Femur (tissue), 1 donor: ENCODE measurements at places on chromosomes 1 and 21.

DNA sequence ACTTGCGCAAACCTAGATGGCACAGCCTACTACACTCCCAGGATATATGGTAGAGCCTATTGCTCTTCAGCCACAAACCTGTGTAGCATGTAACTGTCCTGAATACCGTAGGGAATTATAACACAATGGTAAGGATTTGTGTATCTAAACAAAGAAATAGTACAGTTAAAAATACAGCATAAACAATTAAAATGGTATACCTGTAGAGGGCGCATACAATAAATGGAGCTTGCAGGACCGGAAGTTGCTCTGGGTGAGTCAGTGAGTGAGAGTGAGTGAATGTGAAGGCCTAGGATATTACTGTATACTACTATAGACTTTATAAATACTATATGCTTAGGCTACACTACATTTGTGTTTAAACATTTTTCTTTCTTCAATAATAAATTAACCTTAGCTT lies 99.3 kb downstream of the PLD5 start:
- DNase-seq, result no peak

- DNase-seq, result no peak
Measured at GRCh38 chr1:107829036-107829770, 135.8 kb downstream of the VAV3 start.

- DNase-seq, result no peak
Measured at GRCh38 chr1:153742411-153743142, 14.7 kb downstream of the INTS3 start.

DNA sequence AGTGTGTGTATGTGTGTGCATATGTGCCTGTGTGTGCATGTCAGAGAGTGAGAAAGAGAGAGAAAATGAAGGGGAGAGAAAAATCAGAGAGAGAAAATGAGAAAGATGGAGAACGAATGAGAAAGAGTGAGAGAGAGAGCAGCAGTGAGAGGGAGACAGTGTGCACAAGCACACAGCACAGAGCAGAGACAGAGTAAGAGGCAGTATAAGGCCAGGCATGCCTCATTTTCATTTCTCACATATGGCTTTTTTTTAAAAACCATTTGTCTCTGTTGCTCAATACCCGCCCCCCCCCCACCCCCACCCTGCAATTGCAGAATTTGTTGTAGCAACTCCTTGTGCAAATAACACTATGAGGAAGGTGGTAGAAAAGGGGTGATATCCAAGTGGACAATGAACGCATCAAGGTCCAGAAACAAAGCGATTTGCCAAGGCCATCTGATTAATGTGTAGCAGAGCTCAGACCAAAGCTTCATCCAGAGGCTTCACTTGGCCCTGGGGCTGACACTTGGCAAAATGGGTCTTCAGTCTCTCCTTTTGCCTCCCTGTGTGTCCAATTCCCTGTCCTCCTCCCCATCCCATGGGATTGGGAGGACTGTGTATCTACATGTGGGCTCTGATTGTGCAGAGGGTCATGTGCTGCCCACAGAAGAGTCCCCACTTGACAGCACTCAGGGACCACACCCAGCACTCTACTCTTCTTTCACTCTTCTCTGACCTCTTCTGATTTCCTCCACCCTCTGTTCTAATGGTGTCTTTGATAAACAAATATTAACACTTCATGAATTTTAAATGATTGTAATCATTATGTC lies 38.9 kb upstream of the HSD3B1 start:
- no peak for DNase-seq

DNA sequence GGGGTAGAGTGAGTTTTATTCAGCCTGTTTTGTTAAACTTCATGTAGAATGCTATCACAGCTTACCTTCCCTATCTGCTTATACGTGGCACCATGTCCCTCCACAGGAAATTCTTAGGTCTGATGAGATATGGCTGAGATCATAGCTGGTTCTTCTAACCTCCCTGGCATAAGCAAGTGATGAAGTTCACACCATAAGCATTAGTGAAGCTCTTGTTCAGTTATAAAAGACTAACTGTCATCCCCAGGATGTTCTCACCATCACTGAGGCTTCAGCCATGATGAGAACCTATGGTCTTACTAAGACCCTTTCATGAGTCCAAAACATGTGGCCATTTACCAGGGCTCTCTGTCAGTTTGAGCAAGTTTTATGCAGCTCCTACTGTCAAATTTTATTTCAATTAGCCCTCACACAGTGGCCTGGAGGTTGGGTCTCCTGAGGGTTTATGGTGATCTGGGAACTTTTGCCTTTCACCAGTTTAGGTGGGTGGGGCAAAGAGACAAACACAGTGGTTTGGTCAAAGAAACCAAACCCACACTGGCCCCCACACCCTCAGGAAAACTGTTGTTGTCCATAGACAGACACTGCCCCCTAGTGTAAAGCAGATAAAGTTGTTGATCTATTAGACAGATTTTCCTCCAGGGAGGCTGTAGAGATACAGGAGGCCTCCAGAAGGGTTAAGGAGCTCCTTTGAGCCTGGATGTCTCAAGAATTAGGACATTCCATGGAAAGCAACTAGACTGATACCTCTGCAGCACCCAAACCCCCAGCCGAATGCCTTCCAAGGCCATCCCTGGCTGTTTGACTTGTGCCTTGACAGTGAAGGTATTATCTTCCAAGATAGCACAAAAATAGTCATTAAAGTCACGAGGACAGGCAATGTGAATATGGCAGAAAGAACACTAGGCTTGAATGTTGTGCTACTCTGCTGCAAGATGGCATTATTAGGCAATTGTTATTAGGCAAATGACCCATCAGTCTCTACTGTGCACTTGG lies 5.0 kb downstream of the SLC22A15 start:
- DNase-seq, result no peak

GRCh38 chr1:15065736-15066135 lies 87.8 kb upstream of the TMEM51 start:
- no peak for DNase-seq

DNA sequence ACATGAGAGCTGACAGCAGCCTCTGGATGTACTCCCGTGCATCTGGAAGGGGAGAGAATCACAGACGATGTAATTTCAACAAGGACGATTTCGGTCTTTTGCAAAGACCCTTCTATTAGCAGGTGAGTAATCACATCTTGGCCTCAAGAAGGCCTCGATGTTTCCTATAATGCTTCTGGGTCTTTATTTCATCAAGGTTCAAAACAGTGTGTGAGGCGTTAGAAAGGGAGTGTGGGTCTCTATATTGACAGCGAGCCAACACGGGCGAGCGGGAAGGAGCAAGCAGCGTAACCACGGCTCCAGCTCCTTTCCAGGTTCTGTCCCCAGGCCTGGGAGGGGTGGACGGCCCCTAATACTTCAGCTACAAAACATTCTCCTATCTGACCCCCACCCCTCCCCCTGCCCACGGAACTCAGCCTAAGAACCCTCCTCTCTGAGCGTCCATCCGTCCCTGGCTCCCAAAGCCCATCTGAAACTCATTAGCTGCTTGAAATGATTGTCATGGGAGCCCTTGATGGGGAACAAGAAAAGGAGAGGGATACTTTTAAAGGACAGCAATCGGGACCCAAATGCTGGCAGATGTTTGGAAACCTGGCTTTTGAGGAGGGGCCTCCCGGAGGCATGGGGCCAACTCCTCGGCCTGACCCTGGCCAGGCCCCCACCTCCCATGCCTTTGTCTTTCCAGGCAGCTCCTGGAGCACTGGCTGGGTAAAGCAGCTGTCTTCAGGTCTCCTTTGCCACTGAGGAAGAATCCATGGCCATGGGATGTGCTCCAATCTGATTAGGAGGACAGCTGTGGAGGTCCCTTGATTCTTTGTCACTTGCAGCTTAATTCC lies 250.8 kb downstream of the FOXD2 start:
- peak; percentile 28 for DNase-seq

- DNase-seq, result no peak
Measured at GRCh38 chr1:248814351-248814750, 11.4 kb downstream of the SH3BP5L start.

- DNase-seq, result peak; percentile 64
Measured at GRCh38 chr1:64471218-64472039, 1.5 kb downstream of the CACHD1 start.

DNA sequence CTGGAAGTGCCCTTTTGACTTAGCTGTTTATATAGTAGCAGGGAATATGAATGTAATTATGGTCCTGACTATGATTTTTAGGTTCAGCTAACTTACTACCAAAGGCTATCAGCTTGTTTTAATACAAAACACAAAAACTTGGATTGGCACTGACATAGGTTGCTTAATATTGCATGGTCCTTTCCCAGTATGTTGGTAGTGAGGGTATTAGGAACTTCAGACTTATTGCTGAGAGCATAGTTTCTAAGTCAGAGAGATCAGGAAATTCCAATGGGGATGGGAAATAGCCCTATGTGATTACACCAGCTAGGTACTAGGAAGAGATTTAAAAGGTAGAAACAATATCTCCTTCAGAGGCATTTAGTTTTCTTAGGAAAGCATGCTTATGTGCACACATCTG lies 7.7 kb downstream of the ARID1A start:
- DNase-seq, result no peak

GRCh38 chr1:116671912-116672311 lies 4.4 kb upstream of the IGSF3 start:
- no peak for DNase-seq

GRCh38 chr1:155976062-155976912 lies 2.1 kb downstream of the ARHGEF2 start:
- DNase-seq, result peak; percentile 84

GRCh38 chr1:172991674-172992400 lies 58.9 kb downstream of the TNFSF18 start:
- DNase-seq, result no peak

DNA sequence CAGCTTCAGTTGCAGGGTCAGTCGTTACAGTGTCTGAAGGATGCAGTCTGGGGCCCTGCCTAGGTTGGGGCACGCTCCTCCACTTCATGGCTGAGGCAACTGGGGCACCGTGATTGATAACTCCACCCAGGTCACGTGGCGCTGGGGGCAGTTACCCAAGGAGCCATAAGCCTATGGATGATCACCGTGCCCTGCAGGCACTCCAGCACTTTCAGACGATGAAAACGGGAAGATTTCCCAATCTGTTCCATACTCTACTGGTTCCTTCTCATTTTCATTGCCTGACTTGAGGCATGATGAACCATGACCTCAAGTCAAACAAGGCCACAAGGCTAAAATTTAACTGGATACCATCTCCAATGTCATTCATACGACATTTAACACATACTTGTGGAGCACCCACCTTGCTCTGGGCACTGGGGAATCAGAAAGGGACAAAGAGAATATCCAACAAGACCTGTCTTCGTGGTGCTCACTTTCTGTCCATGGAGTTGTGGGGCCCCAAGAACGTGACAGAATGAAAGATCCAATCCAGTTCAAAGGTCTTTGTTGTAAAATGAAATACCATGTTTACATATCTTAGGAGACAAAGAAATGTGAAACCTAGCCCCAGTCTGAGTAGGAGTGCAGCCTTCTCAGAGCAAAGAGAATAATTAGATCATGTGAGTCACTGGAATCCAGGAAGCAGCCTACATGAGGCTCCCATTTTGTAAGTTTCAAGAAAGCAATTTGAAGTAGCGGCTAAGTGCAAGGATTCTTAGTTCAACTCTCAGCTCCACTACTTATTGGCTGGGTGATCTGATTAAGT lies 39.4 kb upstream of the SPOCD1 start:
- no peak for DNase-seq

DNA sequence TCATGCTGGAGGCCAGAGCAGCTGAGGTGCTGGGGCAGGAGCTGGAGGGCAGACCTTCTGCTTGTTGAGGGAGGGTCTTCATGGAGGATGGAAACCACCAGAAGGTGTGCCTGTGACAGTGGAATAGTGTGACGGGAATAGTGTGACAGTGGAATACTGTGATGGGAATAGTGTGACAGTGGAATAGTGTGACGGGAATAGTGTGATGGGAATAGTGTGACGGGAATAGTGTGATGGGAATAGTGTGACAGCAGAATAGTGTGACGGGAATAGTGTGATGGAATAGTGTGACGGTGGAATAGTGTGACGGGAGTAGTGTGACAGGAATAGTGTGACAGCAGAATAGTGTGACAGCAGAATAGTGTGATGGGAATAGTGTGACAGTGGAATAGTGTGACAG lies 325.1 kb downstream of the HHAT start:
- DNase-seq, result no peak

- DNase-seq, result peak; percentile 52
Measured at GRCh38 chr1:41361495-41362356, 492 bp downstream of the FOXO6 start.

DNA sequence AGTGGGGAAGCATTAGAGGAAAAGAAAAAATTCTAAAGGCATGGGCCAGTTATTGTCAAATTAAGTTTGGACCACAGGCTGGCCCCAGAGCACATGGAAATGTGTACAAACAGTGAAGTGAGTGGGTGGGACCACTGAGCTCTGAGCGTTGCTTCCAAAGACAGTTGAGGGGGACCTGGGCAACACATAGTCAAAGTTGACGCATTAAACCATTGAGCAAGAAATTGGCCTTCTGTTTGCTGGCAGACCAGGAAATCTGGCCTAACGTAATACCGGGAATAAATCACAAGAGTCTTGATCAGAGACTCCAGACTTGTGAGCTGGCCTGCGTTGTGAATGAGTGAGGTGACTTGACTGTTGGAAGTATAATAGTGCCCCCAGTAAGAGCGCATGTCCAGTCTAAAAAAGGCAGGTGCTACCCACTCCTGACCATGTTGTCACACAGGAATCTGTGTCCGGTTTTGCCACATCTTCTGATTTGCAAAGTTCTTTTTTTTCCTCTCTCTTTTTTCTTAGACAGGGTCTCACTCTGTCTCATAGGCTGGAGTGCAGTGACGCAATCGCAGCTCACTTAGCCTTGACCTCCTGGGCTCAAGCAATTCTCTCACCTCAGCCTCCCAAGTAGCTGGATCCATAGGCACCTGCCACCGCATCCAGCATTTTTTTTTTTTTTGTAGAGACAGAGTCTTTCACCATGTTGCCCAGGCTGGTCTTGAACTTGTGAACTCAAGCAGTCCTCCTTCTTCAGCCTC lies 10.7 kb downstream of the EPHB2 start:
- DNase-seq, result no peak

DNA sequence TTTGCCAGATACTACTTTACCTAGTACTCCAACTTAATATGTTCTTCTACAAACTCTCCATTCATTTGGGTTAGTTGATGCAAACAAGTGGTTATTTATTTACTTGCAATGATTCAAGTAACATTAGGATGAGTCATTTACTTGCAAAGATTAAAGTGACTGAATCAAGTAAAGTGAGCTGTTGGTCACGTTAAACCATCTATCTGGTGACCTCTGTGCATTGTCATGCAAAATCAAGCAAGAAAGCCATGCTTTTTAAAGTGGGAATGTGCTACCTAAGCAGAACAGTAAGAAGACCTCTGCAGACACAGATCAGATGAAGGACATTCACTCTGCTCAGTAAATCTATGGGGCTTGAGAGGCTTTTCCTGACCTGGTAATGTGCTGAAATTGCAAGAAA lies 254.7 kb downstream of the LRRIQ3 start:
- no peak for DNase-seq

GRCh38 chr1:38693031-38693430 lies 166.5 kb downstream of the RRAGC start:
- DNase-seq, result no peak

DNA sequence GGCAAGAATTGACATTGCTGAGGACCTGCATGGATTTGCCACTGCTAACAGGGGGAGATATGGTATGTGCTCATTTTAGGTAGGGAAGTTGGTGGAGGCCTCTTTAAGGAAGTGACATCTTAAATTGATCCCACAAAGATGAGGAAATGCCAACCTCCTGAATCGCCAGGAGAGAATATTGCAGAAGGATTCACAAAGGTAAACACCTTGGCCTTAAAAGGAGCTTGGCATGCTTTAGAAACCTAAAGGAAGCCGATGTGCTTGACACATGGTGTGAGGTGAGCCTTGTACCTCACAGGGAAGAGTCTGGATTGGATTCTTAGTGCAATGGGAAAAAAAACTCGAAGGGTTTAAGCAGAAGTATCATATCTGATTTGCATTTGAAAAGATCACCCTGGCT lies 470.5 kb upstream of the DAB1 start:
- no peak for DNase-seq

GRCh38 chr1:111364690-111365089 lies 62.8 kb downstream of the OVGP1 start:
- no peak for DNase-seq
